ENCODE measurements at places on chromosomes 2 and 18.

DNA sequence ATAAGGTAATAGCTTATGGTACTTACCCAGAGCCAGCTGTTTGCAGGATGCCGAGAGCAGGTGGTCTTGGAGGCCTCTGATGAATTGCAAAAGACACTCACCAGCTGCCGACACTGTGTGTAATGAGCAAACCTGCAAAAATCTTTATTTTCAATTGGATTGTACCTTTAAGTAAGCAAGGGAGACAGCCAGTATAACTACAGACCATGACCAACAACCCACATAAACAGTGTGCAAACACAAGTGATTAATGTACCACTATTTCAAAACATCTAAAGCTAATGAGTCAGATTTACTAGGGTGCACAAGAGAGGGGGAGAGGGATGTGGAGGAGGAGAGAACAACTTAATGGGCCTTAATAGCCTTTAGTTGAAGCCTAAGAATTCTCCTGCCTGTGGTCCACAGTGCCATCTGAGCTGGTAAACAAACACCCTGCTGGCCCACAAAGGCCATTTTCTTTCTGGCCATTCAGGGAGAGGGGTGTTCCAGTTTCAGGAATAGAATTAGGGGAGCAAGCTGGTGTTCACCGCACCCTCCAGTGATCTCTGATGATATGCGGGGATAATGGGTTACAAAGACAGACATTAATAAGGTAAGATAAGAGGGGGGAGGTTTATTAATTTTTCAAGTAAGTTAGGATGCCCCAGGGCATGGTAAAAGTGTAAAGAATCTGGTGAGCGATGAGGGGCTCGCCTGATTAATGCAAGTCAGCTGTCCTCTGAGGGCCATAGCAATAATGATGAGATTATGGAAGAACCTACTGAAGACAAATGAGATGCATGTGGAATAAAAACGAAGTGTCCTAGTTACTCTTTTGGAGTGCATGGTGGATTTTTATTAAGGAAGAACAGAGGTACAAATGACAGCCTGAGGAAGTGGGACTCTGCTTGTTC lies 196.4 kb downstream of the HRH4 start:
- DNase-seq: no peak

DNA sequence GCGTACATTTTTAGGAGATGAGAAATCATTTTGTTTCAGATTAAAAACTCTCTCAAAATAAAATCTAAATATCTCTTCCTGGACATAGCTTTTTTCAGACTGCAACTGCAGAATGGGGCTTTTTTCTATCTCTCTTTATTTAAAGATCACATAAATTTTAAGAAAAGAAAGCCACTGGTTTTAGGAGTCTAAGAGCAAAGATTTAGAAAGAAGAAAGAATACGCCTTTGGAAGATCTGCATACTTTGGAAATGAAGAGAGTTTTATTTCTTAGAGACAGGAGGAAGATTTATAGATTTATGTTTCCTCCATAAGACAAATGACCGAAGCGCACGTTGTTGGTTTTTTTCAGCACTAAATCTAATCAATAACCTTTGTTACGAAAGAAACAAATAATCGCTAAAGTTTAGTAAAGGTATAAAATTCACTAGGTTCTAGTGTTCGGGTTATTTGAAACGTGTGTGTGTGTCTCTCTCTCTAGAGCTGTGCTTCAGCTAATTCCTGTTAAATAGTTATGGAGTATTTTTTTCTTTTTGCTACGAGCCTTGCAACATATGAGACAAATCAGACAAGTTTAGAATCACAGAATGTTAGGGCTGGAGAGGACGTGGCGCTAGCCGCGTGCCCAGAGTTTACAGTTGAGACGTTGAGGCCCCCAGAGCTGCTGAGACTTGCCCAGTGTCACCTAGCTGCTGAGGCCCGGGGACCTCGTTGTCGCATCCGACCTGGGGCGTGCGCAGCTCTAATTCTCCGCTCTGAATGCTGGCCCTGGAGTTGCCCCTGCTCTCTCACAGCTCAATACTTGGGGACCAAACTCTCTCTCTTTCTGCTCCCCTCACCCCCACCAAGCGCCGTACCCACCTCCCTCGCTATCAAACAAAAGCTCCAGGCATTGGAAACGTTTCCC lies 69.9 kb downstream of the CTAGE1 start:
- DNase-seq: peak; percentile 5

GRCh38 chr18:40937386-40937785 lies 1017.6 kb upstream of the PIK3C3 start:
- DNase-seq: no peak

DNA sequence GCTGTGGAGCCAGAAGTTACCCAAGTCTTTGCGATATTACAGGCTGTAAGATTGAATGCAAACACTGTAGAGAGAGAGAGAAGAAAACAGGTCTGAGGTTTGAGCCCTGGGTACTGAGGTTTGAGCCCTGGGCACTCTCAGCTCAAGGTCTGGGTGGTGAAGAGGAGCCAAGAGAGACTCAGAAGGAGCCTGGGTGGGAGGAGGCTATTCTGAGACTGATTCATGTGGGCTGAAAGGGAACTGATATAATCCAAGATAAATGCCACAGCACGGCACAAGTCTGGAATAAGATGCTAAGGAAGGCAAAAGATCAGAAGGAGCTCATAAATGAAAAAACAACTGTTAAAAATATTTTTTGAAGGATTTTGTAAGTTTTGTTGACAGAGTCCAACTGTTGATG lies 407.6 kb upstream of the HS6ST1 start:
- DNase-seq: no peak

DNA sequence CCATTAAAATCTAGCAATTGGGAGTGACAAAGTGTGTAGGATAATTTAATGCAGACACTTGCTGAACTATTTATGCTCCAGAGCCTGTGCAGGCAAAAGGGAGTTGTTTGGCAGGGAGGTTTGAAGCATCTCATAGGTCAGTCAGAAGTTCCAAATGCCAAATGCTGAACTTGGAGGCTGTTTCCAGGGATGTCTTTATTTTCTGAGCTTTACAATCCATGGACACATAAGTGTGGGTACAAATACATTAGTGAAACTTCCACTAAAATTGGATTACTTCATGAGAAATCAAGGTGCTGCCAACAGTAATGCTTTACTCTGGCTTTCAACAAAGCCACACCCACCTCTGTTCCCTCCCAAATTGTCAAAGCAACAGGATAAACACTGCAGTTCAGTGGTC lies 422.1 kb upstream of the SETBP1 start:
- no peak for DNase-seq

GRCh38 chr2:10327896-10328669 lies 25.4 kb downstream of the HPCAL1 start:
- peak; percentile 28 for DNase-seq

GRCh38 chr18:58309610-58310239 lies 265.7 kb downstream of the NEDD4L start:
- no peak for DNase-seq

DNA sequence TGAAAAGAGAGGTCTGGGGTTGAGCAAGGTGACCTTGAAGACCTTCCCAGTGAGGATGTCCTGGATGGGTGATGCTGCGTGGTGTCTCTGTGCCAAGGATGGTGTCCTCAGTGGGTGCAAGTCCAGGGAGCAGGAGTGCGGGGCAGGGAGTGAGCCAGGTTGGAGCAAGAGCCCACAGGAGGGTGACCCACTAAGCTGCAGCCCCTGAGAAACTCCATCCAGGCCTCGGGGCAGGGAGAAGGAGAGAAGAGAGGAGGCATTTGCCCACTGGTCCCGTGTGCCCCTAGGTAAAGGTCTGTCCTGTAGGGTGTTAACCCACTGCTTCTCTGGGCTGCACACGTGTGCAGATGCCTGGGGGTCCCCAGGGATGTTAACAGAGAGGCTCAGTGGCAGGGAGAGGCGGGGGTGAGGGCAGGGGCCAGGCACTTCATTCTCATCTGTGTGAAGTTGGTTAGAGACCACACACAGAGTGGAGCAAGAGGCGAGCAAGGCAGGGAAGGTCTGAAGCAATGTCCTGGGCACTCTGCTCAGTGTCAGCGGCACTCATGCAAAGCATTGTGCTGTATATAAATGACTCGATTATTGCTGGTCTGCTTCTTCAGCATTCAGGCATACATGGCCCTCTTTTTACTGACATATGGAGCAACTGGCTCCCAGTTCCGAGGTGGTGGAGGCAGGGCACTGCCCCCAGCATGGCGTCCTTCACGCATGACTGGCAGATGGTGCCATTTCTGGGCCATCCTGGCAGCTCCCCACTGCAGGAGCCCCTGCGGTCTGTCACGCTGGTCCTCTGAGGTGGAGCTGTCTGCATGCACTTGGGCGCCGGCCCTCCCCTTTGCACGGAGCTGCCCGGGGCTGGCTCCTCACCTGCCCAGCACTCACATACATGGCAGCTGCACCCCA lies 117.2 kb upstream of the HS6ST1 start:
- no peak for DNase-seq

DNA sequence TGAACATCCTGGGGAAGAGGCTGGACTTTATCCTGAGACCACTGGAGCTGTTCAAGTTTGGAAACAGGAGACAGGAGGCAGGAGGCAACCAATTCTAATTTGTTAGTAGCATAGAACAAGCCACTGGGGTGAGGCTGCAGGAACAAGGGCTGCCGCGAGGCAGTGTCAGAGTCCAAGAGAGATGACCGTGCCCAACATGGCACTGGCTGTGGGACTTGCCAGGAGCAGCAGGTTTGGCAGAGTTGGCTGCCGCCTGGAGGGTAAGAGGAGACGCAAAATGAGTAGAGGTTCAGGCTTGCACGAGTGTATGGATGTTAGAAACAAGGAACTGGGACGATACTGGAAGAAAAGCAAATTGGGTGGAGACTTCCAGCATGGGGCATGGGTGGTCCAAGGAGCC lies 168.5 kb downstream of the TPGS2 start:
- no peak for DNase-seq

DNA sequence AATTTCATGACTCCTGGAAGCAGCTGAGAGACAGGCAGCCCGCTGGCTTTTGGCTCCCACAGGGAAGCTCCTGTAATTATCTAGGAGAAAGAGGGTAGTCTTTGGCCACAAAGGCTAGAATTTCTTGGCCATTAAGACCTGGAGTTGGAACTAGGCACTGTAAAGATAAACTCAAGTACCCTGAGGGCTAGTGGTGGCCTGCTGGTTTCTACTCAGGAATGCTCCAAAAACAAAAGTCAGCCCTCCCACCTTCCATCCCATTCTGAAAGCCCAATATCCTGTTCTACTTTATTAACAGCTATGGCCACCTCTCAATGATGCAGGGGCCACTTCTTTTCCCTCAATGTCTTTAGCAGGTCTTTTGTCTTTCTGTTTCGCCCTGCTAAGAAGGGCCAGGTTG lies 34.0 kb upstream of the CYP26B1 start:
- no peak for DNase-seq

DNA sequence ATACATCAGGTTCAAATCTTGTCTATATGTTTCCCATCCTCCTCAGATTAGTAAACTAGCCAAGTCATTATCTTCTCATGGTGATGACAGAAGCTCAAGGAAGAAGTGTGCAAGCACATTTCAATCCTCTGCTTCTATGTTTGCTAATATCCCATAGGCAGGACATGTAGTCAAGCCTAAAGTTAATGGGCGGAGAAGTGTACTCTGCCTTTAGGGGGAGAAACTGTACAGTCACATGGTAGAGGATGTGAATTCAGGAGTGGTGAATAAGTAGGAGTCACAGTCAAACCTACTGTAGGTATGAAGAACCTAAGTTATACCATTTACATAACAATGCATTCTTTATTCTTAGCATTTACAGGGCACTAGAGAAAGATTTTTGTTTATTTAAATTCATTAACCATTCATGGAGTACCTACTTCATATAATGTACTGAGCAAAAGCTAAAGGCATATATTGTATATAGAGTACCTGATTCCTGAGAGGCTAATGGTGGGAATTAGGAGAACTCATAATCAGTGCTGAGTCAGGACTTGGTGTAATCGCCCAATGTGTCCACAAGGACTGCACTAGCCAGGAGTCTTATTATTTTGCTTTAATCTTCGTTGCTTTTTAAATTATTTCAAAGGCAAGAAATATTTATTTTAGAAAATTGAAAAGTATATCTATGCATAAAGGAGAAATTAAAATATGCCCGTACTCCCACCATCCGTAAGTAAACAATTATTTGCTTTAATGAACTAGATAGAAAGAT lies 394.3 kb upstream of the ETAA1 start:
- DNase-seq: no peak

GRCh38 chr2:37790019-37790418 lies 118.6 kb upstream of the CDC42EP3 start:
- DNase-seq: no peak

- no peak for DNase-seq
Measured at GRCh38 chr2:214549946-214550345, 139.1 kb downstream of the VWC2L start.

- peak; percentile 68 for DNase-seq
Measured at GRCh38 chr2:97699765-97700444, 13.5 kb upstream of the ZAP70 start.

- DNase-seq: no peak
Measured at GRCh38 chr2:24231461-24231881, 56.6 kb downstream of the FAM228A start.

DNA sequence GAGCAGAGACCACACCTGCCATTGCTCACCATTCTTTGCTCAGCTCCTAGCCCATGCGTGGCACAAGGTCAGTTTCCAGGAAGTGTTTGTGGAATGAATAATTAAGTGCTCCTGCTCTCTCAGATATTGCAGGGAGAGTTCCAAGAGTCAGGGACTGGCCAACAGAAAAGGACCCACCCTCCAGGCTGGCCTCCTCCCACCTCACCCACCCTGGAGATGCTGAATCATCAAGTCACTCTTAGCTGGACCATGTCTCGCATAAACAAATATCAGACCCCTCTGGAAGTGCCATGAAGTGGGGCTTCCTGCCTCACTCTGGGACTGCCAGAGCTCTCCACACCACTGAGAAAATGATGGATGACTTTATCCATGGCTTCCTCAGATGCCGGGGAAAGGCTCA lies 256.0 kb downstream of the TNS1 start:
- no peak for DNase-seq

GRCh38 chr2:183028108-183028507 lies 10.1 kb downstream of the NCKAP1 start:
- DNase-seq: no peak

- DNase-seq: no peak
Measured at GRCh38 chr2:182300608-182301007, 126.2 kb downstream of the PDE1A start.

- no peak for DNase-seq
Measured at GRCh38 chr2:235141411-235142128, 189.8 kb downstream of the SH3BP4 start.

DNA sequence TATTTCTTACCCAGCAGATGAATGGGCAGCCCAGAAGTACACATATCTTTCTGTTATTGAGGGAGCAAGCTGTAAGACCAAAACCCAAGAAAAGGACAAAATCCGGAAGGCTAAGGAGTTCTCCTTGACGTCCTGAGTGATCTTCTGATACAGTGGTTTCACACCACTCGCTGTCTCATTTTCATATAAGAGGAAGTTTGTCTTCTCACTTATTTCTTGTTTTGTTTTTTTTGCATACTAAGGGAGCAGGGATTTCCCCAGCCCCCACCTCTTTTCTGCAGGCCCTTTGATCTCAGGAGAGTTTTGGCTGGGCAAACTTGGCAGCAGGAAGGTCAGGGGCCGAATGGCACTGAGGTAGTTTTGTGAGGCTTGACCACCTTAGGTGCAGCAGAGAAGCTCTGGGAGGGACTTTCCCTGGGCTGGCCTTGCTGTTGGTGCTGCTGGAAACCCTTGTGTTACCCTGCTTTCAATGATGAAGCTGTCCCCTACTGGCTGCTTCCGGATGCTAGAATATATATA lies 13.3 kb downstream of the CHRNA1 start:
- DNase-seq: peak; percentile 49

DNA sequence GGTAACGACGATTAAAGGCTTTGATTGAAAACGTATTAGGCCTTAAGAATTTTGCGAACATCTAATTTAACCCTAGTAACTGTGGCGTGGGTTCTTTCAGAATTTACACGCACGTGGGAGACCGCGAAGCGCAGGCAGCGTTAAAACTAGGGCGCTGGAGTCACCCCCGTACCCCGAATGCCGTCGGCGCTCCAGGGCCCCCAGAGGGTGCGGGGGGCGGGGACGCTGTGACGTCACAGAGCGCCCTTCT lies 673 bp upstream of the SMCHD1 start:
- peak; percentile 75 for DNase-seq
